ENCODE measurements at places on chromosomes 3 and 15.
A peak's percentile ranks its signal among the peaks of the same experiment; 100 is the strongest.

GRCh38 chr3:144380849-144381248 is 409.2 kb downstream of the DIPK2A start:
- no peak for DNase-seq

- DNase-seq: no peak
These were observed 250.1 kb upstream of the LYSMD4 start for GRCh38 chr15:99983171-99983885.

DNA sequence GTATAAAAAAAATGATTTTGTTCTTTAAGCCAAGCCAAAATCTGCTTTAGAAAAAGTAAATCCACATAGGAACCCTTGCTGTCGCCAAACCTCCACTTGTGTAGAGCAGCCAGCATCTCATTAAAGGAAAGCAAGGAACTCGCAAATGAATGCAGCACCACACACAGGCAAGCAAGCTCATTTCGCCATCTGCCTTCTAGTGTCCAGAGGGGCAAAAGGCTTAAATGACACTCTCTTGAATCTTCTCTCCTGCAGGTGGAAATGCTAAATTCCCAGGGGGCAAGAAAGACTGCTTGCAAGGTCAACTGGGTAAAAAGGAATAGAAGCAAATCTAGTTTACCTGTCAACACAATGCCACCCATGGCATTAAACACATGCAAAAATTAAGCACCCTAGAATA is 2.4 kb downstream of the MB21D2 start:
- peak; percentile 32 for DNase-seq

GRCh38 chr3:128971421-128972100 is 22.3 kb downstream of the CFAP92 start:
- DNase-seq: no peak

- DNase-seq: no peak
These were observed 6.5 kb downstream of the ADAM10 start for GRCh38 chr15:58742819-58743502.

GRCh38 chr3:125442506-125442905 is 67.4 kb upstream of the ZNF148 start:
- no peak for DNase-seq

GRCh38 chr3:150183678-150184425 is 213.2 kb upstream of the PFN2 start:
- DNase-seq: peak; percentile 80

GRCh38 chr15:66170042-66170441 is 83.5 kb downstream of the MEGF11 start:
- no peak for DNase-seq

DNA sequence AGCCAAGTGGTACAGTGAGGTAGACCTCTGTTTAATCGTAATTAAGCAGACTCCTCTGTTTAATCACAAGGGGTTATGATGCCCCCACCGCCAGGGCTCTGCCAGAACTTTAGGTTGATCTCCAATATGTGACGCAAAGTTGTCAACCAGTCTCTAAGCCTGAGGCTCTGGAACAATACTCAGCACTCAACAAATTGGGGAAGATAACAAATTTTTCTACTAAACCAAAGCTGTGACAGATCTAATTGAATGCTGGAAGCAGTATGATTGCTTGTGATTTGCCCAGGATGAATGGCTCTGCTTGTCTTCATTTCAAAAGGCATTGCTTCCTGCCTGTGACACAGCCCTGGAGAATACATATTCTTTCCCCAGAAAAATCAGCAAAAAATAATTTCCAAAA is 57.1 kb downstream of the SNTN start:
- no peak for DNase-seq

DNA sequence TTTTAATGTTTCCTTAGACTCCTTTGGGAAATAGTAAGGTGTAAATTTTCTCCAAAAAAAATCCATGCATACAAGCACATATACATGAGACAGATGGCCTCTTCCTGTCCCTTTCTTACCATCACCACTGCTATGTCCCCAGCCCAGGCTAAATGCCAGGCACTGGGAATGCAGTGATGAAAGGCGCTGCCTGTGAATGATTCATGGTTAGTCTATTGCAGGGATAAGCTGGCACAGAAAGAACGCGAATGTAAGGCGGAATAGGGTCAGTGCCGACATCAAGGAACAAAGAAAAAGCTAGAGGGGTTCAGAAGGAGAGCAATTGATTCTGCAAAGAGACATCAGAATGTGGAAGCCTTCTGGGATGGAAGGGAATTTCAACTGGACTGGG is 36.2 kb upstream of the CFAP161 start:
- no peak for DNase-seq

DNA sequence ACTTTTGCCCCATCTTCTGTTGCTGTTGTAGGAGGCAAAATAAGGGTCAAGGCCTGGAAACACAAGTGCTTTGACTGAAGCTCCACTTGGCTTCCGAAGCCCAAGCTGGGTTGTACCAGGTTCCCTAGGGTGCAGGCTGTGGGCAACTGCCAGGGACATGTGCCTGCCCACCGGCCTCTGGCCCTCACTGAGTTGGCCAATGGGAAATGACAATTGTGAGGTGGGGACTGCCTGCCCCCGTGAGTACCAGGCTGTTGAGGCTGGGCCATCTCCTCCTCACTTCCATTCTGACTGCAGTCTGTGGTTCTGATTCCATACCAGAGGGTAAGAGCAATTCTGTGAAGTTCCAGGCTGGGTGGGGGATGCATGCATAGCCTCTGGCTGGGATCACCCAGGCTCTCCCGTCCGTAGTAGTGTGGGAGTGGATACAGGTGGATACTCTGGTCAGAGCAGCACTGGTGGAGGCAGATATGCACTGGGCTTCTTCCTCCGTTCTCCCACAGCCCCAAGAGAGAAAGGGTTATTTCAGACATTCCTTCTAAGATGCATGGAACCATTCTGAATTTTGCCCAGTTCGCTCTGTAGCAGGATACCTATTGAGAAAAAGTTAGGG is at the start of gene ADIPOQ:
TSS of gene ADIPOQ (plus strand) at position 285 of the 613 bp plus-strand sequence. CDS start 10,349 bp downstream, outside the sequence.
- DNase-seq: no peak

DNA sequence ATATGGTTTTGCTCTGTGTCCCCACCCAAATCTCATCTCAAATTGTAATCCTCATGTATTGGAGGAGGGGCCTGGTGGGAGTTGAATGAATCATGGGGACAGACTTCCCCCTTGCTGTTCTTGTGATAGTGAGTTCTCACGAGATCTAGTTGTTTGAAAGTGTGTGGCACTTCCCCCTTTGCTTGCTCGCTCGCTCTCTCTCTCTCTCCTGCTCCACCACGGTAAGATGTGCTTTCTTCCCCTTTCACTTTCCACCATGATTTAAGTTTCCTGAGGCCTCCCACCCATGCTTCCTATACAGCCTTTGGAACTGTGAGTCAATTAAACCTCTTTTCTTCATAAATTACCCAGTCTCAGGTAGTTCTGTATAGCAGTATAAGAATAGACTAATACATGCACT is 60.7 kb downstream of the GSK3B start:
- DNase-seq: no peak

- no peak for DNase-seq
These were observed 36.6 kb upstream of the ALDH1A3 start for GRCh38 chr15:100842756-100843730.

GRCh38 chr15:32829436-32829835 is 111.6 kb downstream of the GREM1 start:
- no peak for DNase-seq

DNA sequence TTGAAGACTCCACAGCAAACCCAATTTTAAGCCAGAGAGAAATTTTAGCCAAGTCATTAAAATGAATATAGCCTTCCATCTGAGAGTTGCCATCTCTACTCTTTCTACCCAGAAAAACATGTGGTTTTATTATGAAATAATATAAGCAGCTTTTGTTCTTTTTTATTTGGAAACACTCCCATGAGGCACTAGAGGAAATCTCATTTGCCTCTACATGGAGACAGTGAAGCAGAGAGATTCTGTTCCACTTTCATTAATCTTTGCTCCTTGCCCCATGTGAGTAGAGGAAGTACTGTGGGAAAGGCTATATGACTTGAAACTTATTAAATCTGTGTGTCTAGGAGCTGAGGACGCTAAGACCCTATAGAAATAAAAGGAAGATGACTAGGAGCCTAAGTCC is 111.1 kb downstream of the P3H2 start:
- DNase-seq: no peak

- DNase-seq: peak; percentile 28
These were observed 1.8 kb downstream of the LMCD1 start for GRCh38 chr3:8503461-8503860.

DNA sequence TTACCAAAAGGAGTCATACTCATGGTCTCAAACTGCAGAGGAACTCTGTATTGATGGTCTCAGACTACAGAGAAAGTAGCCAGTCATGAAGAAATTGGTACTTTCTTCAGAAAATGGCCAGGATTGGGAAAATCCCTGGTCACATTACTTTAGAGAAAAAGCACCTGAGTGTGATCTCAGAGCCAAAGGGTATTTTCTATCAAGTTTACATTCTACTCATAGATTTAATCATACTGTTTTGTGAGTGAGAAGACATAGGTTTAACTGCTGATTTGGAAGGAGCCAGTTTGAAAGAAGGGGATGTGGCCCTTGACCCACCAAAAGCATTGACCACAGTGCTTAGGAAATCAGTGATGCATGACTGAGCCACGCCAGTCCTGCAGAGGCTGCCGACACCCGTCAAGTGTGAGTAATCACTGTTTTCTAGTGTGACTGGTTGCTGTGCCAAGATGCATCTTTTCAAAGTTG is 203.6 kb downstream of the AKAP13 start:
- peak; percentile 81 for DNase-seq

DNA sequence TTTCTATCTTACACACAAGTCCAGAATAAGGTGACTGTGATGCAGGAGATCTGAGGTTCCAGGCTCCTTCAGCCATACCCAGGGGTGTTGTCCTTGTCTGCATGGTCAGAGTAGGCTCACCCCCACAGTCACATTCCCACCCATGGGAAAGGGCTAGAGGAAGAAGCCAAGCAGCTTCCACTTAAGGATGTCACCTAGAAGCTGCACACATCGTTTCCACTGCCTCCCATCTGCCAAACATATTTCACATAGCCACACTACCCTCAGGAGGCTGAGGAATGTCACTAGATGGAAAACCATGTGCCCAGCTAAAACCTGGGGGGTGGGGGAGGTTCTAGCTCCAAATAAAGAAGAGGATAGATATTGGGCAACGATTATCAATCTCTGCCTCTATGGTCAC is 58.1 kb downstream of the TMEM39A start:
- no peak for DNase-seq

DNA sequence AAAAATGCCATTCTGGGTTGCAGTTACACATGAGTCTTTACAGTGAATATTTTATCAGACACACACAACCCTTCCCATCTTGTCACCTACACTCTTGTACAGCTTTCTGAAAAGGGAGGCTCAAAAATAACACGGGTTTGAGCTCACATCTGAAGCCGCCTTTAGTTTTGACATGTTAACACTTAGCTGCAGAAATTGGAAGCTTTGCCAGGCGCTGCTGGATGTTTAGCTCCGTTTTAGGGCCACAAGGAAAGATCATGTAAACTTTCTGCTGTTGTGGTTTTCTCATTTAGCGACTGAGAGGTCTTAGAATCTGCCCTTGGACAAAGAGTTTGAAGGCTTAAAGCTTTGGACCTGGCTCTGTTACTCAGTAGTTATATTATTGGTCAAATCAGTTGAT is 120.1 kb downstream of the OXNAD1 start:
- no peak for DNase-seq

DNA sequence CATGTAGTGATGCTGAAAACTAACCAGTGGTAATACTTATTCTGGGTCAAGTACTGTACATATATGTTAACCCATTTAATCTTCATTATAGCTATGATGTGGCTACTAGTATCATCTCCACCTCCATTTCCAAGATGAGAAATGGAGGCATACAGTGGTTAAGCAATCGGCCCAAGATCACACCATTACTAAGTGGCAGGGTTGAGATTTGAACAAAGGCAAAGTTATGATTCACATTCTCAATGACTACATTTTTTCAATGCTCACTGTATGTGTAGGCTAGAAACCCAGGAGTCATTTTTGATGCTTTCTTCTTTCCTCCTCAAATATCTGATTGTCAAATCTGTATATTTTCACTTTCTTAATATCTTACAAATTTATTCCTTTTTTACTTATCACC is 30.2 kb downstream of the ABI3BP start:
- DNase-seq: no peak

- DNase-seq: no peak
These were observed 118.5 kb upstream of the EPHA3 start for GRCh38 chr3:88988906-88989305.

DNA sequence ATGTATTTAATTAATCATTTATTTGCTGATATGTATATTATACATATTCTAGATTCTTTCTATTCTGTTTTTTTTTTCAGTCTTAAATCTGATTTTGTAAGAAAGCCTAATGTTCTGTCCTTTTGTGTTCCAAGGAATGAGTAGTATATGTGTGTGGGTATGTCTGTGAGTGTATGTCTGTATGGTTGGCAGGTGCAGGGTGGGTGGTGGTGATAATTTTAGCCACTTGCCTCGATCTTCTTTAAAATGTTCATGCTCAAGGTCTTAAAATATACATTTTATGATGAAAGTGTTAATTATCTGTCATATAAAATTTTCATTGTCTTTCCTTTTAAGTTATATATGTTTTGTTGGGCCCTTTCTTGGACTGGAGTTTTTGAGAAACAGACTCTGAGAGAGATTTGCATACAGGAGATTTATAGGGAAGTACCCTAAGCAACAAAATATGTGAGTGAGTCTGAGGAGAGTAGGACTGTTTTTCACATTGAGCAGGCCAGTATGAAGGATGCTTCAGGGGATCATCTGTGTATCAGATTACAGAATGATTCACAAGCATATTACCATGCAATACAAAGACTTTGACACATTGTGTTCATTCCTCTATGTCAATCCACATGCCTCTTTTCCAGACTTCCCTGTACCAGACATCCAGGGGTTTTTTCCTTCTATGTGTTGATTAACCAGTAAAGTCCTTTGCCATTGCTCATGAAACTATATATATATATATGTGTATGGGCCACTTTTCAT is 211.0 kb upstream of the DPPA4 start:
- no peak for DNase-seq

- no peak for DNase-seq
These were observed 147.9 kb upstream of the CGNL1 start for GRCh38 chr15:57228395-57228794.

GRCh38 chr3:134373271-134374104 is 759 bp downstream of the AMOTL2 start:
- peak; percentile 85 for DNase-seq

GRCh38 chr3:166282931-166283330 is 445.7 kb upstream of the BCHE start:
- no peak for DNase-seq

GRCh38 chr3:139122221-139122581 is 77.5 kb upstream of the PRR23C start:
- no peak for DNase-seq

DNA sequence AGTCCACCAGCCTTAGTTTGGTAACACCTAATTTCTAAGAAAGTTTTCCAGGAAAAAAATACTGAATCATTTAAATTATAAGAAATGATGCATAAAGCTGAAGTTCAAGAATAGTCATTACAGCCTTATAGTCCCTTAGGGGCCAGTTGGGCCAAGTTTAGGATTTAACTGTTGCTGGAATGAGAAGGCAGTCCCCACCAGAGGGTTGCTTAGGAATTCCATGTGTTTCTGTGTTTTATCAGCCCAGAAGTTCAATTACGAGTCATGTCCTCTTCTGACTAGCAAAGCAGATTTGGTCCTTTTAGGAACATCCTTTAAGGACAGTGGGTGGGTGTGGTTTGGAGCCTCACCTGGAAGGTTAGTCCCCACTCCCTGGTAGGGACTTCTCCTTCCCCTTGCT is 57.0 kb upstream of the NR2E3 start:
- DNase-seq: peak; percentile 8

Measured in endothelial cell of umbilical vein (primary cell).